Caco-2 (cell line): ENCODE measurements at places on chromosomes 2 and 18. TPM values are rescaled to one million over a fixed set of nuclear protein-coding genes. Genes with fewer than 3 reads are reported as not detected.

GRCh38 chr2:217096474-217097225, 236.8 kb upstream of the TNP1 start:
- H3K27me3 ChIP-seq = no peaks in the 10 kb centered on the region
- no peak overlapping the region for H3K4me3 ChIP-seq
- no peaks in the 10 kb centered on the region for H3K4me1 ChIP-seq

- H3K4me1 ChIP-seq = 0 out of 2 replicates have a peak, but pooled peaks cover 4% of the 10 kb centered on the region
- DNase-seq = no peak
- no peak overlapping the region for H3K4me3 ChIP-seq
- H3K27me3 ChIP-seq = no peaks in the 10 kb centered on the region
These were observed 230.6 kb upstream of the LRATD1 start for GRCh38 chr2:14401873-14402272.

DNA sequence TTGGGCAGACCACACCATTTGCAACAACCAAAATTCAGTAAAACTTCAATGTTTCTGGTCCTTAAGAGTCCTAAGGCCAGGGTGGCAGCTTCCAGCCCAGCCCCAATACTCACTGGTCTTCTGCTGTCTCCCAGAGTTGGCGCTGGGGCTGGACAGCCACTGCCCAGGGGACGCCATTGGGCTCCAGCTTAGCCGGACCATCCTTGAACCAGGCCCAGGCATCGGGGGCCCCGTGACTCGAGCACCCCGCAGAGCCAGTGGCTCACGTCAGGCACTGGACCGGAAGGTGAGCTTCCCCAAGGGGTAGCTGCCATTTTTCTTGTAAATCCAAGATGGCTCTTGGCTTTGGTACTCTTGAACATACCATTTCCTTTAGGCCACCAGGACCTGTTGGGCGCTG, 21.8 kb downstream of the SNED1 start:
- no peak overlapping the region for H3K4me3 ChIP-seq
- no peaks in the 10 kb centered on the region for H3K36me3 ChIP-seq
- H3K27me3 ChIP-seq = no peaks in the 10 kb centered on the region
- DNase-seq = no peak

SFXN5 gene
- total RNA-seq = 26.8 and 31.3 TPM in 2 replicates

HOXD3 gene
- 1.2 and 1.5 TPM in 2 replicates for total RNA-seq
